CD4-positive, alpha-beta T cell treated with Interleukin-4 for 1 hour (primary cell): ENCODE measurements at places on chromosomes 2 and 18.

- DNase-seq = no peak
Measured at GRCh38 chr2:70922235-70923234, 13.2 kb upstream of the ATP6V1B1 start.

DNA sequence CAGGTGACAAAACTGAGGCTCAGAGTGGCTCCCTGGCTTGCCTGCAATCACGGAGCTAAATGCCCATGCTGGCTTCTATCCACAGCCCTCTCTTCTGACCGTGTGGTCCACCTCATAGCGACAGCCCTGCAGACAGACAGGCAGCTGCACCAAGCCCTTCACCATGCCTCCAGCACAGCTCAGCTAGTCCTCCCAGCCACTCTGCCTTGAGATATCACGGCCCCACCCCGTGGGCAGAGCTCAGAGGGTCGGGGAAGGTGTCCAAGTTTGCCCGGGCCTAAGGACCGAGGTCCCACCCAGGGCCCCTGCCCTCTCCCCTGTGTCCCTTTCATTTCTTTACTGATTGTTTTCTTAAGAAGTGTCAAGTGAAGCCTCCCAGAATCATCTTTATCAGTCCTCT, 128.2 kb upstream of the GLI2 start:
- DNase-seq = no peak

DNA sequence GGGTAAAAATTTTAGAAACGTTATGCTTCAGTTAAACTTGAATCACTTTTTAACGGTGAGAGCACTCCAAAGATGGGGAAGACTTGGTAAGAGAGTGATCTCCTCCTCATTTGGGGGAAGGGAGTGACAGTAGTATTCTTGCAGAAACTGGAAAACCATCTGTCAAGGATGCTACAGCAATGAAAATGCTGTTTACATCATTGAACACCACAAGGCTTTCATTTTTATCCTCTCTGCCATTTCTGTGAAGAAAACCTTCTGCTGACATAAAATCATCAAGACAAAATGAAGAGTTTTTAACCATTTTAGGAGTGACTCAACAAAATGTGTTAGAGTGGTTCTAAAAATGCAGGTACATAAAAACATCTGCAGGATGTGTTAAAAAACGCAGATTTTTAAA, 38.1 kb downstream of the CDH2 start:
- DNase-seq = no peak

DNA sequence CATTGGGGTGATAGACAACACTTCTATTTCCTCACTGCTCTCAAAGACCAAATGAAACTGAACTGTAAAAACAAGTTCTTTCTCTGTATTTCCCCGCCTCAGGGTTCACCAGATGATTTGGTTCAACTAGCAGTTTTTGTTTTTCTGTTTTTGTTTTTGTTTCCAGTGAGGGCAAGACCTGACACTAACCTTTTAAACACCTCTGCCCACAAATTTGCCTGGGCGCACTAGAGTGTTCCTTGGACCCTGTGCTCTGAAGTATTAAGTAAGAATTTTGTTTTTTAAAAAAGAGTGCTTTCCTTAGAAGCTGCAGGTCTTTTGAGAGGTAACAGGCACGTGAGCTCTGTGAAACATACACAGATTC, 92.9 kb downstream of the DYSF start:
- DNase-seq = no peak

DNA sequence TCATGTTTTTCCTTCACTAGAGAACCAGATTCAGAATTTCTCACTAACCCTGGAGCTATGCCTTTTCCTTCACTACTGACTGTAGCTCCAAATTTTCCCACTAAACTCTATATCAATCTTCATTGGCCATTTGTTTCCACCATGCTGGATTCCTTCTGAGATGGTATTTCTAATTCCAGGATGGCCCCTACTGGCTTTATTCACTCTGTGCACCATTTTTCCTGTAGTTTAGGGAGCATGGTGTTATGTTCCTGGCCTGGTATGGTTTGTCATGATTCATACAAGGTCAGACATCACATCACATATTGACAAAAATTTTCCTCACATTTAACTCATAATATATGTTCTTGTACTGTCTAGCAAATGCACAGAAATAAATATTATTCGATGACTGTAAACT, 229.2 kb upstream of the TFPI start:
- DNase-seq = no peak

DNA sequence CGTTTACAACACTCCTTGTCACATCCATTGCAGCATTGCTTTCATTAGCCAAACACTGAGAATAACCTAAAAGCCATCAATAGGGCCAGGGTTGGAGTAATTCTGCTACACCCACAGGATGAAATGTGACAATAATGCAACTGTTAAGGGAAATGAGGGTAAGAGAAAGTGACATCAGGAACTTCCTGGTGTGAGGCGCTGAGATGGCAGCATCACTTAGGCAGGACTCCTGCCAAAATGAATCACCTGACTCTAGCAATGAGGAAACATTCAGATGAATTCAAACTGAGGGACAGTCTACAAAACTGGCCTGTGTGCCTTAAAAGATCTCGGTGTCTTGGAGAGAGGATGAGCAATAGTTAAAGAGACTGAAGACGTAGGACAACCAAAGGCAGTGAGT, 115.6 kb upstream of the AGAP1 start:
- no peak for DNase-seq

DNA sequence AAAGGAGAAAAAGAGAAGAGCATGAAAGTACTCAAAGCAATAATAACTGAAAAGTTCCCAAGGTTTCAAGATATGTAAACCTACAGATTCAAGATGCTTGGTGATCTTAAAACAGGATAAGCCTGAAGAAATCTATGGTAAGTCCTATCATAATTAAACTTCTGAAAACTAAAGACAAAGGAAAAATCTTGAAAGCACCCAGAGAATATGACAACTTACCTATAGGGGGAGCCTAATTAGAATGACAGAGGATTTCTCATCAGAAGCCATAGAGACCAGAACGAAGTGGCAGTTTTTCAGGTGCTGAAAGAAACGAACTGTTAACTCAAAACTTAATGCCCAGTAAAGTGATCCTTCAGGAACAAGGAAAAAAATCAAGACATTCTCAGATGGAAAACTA, 59.7 kb downstream of the XDH start:
- DNase-seq = no peak

- DNase-seq = no peak
Measured at GRCh38 chr2:109715313-109715805, 78.7 kb upstream of the RGPD5 start.

- no peak for DNase-seq
Measured at GRCh38 chr2:62435720-62436119, 70.3 kb downstream of the TMEM17 start.

GRCh38 chr18:27138079-27138478, 47.0 kb downstream of the CHST9 start:
- DNase-seq = no peak

DNA sequence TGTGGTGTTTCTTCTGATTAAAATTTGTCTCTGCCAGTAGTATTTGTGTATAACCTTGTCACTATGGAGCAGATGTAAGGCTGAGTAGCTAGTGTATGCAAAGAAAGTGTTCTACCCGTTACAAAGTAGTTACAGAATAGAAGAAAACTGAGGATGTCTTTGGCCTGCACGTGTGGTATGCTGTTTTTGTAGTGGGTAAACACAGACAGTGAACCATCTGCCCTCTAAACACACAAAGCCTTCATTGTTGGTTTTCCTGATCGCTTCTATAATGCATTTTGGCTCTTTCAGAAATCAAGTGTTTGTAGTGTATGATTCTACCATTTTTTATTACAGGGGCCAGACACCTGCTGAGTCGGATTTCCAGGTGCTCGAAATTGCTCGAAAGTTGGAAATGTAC, 61.5 kb downstream of the FARP2 start:
- DNase-seq = no peak

- DNase-seq = no peak
Measured at GRCh38 chr18:64562651-64563050, 413.8 kb upstream of the LINC00305 start.

DNA sequence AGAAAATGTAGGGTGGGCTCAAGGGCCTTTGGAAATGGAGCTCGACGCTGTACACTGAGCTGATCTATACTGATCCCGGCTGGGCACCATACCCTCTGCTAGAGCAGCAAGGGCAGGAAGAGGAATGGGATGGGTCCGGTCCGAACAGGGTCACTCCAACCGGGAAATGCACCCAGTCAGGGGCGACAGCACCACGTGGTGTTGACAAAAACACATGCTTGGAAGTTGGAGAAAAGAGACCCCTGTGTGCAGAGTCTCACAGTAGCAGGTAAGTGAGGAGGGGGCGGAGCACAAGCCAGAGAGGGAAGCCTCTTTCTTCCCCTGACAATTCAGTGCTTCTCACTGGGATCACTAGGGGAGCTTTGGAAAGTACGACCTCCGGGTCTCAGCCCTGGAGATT, 84.1 kb upstream of the ASB18 start:
- DNase-seq = no peak

DNA sequence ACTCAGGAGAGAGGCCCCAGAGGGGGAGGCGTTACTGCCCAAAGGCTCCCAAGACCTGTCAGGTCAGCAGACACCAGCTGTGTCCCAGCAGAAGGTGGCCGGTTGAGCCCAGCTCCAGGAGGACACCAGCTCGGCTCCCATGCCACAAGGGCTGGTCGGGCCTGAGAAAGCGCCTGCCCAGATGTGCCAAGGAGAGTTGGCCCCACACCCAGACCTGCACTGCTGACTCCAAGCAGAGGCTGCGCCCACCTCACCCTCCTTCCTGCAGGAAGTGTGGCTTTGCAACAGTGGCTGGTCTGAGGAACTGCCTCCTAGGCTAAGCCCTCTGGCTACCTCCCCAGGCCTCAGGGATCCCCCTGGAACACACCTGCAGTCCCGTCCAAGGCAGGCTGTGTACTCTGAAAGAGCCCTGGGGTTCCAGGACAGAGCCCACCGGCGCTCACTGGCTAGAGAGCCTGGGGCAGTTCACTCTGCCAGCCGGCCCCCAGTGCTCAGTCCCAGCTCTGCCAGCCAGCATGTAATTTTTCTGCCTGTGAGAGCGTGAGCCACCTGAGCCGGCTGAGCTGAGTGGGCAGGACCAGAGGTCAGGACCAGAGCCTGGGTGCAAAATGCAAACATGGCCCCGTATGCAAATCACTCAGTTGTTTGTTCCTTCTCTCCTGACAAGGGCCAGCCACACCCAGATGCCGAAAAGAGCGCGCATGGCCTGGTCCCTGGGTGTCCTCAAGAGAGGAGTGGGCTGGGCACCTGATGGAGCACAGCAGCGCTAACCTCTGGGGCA, 36.9 kb upstream of the PTMA start:
- no peak for DNase-seq
